Choroid plexus epithelial cell (primary cell): ENCODE measurements at places on chromosomes 11 and 22.

GRCh38 chr11:110272919-110273318, 23.5 kb downstream of the RDX start:
- no peak for DNase-seq

- no peak for DNase-seq
These were observed 3.9 kb downstream of the TEAD1 start for GRCh38 chr11:12678092-12678491.

- peak; percentile 56 for DNase-seq
These were observed 125.2 kb downstream of the MICAL2 start for GRCh38 chr11:12235553-12235946.

DNA sequence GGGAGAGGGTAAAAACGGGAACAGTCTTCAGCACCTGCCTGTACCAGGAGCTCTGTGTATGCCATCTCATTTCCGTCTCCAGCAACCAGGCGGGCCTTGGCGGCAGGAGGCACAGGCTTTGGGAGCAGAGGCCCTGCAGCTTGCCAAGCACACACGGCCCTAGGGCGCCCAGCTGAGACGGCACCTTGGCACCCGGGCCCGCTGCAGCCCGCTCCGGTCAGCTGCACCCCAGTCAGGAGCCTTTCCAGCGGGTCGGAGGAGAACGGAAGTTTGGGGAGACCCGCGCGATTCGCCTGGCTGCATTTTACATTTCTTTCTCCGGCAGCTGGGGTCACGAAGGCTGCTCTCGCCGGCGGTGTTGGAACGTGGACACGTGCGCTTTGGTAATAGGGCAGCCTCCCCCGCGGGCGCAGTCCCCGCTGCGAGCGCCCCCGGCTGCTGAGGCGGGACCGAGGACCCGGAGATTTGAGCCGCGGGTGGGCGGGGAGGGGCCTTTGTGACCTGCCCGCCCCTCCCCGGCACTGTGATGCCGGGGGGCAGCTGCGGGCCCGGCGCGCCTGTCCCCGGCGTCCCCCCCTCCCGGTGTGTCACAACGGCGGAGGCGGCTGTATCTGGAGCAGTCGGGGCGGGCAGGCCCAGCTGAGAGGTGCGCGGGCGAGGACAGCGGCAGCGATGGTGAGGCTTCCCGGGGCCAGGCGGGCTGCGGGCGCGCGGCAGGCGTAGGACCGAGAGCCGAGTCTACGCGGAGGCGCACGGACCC, at the start of gene TUBA8:
TSS of gene TUBA8 (plus strand) at position 616 of the 760 bp plus-strand sequence. CDS start at position 673, 57 bp downstream.
- peak; percentile 24 for DNase-seq

- peak; percentile 70 for DNase-seq
These were observed 73.4 kb downstream of the WNT7B start for GRCh38 chr22:45903355-45904135.

DNA sequence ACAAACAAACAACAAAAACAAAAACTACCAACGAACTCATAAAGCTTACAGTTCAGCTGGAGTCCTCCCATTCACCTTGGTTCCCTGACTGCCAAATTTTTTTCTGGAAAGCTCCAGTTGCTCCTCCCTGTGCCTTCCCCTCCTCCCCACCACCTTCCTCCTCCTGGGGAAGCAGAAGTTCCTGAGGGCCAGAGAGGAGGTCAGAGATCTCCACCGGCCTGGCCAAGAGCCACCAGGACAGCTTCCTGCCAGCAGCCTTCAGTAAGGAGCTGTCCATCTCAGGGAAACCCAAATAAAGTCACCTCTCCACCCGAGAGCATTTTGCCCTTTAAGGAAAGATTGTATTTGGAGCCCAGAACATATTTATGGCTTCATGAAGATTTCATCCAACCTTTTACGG, 20.0 kb downstream of the APLNR start:
- no peak for DNase-seq

GRCh38 chr22:40244586-40244985, 66.9 kb downstream of the TNRC6B start:
- DNase-seq, result peak; percentile 57

DNA sequence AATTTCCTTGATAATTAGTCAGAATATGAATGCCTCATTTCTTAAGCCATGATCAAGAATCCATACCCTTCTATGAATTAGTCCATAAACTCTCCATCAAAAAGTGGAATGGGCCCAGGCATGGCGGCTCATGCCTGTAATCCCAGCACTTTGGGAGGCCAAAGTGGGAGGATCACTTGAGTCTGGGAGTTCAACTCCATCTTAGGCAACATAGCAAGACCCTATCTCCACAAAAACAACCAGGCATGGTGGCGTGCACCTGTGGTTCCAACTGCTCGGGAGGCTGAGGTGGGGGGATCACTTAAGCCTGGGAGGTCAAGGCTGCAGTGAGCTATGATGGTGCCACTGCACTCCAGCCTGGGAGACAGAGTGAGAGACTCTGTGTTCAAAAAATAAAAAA, 52.1 kb upstream of the SHANK2 start:
- DNase-seq, result no peak

GRCh38 chr11:57751176-57751575, 443 bp downstream of the BTBD18 start:
- no peak for DNase-seq

DNA sequence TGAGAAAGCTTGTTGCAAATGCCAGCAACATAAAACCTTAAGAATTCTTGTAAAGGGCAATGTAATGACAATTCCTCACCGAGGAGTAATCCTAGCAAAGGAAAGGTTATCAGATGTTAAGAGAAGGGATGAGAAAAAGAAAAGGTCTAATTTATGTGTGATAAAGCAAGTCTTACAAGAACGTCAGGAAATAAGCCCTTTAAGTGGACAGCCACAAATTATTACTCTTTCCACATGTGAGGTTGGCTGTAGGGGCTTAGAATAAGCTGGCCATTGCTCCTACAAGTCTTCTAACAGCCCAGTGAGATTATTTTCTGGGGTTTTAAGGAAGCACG, 9.3 kb downstream of the LAYN start:
- no peak for DNase-seq

GRCh38 chr11:18384157-18384641, 10.2 kb upstream of the LDHA start:
- peak; percentile 92 for DNase-seq

GRCh38 chr11:31844351-31844750, 33.2 kb upstream of the PAX6 start:
- DNase-seq, result no peak

DNA sequence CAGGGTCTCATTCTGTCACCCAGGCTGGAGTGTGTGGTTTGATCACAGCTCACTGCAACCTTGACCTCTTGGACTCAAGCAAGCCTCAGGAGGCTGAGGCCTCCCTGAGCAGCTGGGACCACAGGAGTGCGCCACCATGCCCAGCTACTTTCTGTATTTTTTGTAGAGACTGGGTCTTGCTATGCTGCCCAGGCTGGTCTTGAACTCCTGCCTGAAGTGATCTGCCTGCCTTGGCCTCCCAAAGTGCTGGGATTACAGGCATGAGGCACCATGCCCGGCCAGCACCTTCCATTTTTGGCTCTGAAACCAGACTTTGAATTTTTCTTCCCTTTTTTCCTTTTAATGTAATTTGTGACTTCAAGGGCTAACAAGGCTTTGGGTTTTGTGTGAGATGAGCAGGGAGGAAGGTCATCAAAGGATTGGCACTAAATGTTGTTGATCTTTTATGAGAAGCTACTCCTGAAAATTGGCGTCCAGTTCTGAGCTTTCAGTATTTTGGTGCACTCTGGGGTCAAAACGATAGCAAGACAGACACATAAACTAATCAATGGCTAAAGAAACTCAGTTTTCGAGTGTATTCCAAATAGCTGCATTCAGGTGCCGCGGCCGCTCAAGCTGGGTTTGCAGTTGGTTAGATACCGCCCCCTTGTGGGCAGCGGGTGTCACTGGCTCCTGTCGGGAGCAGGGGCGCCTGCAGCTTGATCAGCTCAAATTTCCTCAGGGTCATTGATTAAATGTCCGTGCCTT, 51.9 kb upstream of the CLMP start:
- peak; percentile 90 for DNase-seq

GRCh38 chr11:16410479-16410878, 54.1 kb upstream of the SOX6 start:
- no peak for DNase-seq

DNA sequence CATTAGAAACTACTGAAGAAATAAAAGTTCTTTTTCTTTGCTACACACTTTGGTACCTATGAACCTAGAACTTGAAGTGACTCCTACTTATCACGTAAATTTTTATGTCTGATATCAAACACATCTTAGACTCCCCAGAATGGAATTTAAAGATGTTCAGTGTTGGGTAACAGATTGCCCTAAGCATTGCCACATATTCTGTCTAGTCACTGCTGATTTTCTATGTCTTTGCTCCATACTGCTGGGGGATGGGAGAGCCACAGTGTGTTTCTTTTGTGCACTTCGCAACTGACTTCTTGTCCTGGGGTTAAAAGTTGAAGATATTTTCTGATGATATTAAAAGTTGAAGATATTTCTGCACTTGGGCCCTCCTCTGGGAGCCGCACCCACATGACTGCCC, 19.4 kb upstream of the MYO18B start:
- DNase-seq, result no peak

DNA sequence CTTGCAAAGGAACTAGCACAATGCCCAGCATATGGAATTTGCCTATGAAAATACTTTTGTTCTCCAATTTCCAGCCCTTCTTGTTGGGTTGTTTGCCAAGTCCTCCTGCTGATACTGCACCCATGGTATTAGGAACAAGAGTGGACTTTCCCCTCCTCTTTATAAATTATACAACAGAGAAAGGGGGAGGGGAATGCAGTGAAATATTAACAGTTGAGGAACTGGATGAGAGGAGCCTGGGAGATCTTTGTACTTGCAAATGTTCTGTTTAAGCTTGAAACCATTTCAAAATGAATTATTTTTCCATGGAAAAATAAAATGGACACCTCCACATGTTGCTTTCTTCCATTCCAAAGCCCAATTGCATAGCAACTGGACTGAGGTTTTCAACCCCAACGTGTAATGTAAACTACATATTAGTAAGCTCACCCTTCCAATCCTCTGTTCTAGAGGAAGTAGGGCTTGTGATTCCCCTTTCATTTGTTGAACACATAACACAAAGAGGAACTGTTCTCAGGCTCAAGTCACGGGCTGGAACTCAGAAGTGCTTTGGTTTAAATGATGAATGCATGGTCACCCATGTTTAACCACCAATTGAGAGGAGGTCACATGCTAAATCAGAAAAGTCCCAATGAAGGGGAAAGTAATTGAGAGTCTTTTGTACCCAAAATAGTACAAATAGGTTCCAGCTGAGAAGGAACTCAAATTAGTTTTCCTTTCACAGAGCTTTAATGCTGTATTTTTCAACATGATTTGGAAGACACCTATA, 66.2 kb upstream of the ZC3H12C start:
- no peak for DNase-seq

- peak; percentile 84 for DNase-seq
These were observed 81.6 kb downstream of the ZC3H12C start for GRCh38 chr11:110174645-110175310.

GRCh38 chr22:36546092-36546804, 17.3 kb upstream of the EIF3D start:
- peak; percentile 72 for DNase-seq

DNA sequence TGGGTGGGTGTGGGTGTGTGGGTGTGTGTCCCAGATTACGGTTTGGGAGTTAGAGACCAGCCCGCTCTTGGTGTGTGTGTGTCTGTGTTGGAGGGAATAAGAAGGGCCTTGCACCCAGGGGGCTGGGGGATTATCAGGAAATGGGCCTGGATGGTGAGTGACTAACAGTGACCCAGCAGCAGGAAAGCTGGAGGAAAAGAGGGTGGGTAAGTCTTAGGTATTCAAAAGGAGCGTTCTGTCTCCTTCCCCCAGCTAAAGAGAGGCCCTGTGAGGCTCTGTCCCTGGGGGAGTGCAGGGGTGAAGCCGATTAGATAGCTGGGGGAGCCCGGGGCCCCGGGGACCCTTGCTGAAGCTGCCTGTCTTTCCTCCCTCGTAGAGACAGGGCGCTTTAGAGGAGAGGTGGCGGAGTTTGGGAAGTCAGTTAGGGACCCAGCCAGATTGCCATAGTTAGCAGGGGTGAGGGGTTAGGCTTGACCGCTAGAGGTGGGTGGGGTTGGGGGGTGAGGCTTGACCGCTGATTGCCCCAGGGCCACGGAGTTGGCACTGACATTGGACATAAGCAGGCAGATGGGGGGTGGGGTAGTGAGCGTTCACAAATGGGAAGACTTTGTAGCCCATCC, 1.5 kb downstream of the OAF start:
- DNase-seq, result no peak

DNA sequence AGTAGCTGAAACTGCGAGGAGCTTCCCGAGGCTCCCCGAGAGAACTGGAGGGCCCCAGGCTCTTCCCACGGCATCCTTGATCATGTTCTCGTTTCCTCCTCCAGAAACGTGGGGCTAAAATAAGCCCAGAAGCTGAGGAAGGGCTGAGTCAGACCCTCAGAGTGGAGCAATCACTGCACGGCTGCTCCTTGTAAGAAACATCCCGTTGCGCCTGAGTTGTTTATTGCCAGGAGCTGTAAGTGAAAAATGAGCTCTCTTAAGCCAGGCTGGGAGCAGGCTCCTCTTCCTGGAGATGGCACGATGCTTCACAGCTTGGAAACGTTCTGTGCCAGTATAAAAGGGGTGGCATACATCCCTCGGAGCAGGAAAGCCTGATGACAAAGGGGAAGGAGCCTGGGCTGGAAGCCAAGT, 47.3 kb upstream of the SYN3 start:
- DNase-seq, result no peak

- DNase-seq, result peak; percentile 32
These were observed 483 bp upstream of the HYLS1 start for GRCh38 chr11:125886997-125887372.

GRCh38 chr11:2293531-2293971, 8.2 kb downstream of the C11orf21 start:
- no peak for DNase-seq

GRCh38 chr22:21592422-21592821, 24.9 kb downstream of the UBE2L3 start:
- DNase-seq, result no peak

DNA sequence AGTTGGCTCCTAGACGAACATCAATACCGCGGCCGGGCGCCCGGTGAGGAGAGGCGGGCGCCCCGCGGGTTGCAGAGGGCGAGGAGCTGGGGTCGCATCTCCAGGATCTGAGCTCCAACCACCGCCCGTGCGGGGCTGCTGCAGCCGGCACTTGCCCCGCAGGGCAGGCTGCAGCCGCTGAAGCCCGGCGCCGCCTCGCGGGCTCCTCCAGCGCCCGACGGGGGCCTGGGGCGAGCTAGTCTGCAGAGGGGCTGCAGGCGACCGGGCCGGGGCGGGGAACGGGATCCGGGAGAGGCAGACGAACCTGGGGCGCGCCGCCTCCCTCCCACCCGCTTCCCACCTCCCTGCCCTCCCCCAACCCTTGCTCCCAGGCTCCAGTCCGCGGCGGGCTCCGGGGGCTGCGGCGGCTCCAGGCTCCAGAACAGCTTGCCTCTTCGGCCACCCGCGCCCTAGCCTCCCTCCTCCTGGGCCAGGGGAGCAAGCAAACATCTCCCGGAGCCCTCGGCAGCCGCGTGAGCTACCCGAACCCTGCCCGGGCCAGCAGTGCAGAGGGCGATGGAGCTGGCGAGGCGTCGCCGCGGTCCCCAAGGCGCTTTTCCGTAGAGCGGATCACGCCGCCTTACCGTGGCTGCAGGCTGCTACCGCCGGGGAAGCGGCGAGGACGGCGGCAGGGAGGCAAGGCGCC, 802 bp downstream of the TENM4 start:
- DNase-seq, result peak; percentile 16
